ENCODE measurements at places on chromosomes 7 and 10.

DNA sequence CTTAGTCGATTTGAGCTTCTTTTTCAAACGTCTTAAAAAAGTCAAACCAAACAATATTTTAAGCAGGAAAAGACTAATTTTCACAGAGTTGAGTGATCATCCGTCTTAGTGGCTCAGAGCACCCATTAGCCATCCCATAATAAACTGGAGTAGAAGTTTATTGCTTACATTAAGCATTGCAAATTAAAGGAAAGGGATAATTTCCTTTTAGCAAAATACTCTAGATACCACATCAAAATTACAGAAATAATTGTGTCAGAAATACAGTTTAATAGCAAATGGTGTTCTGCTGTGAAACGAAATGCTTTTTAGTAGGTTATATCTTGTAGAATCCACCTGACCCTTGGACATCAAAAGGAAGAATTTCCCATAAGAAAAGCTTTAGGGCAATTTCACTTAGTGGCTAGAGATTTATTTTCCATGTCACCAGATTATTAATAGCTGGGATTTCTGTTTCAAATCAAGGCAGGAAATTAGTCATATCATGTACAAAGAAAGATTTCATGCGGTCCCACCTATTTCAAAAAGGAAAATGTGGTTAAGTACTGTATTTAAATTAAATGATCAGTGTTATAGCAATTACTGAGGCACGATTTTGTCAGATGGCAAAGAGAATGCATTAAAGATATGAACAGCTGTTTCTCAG lies 96.2 kb downstream of the NPTX2 start:
- no peak for DNase-seq

- no peak for DNase-seq
Measured at GRCh38 chr7:53675835-53676234, 640.4 kb downstream of the POM121L12 start.

- no peak for DNase-seq
Measured at GRCh38 chr10:102227050-102227449, 951 bp downstream of the ELOVL3 start.

GRCh38 chr7:102203218-102203617 lies 83.5 kb upstream of the SH2B2 start:
- no peak for DNase-seq

- DNase-seq: no peak
Measured at GRCh38 chr7:118311121-118311836, 86.8 kb downstream of the ANKRD7 start.

GRCh38 chr10:34813626-34814222 lies 1.4 kb downstream of the PARD3 start:
- no peak for DNase-seq

- DNase-seq: no peak
Measured at GRCh38 chr7:155404976-155405375, 53.0 kb upstream of the EN2 start.

- no peak for DNase-seq
Measured at GRCh38 chr7:28706584-28706983, 251.5 kb downstream of the TRIL start.

All from AG04450 (cell line).